NAMALWA (cell line): ENCODE measurements at places on chromosomes 5 and 9.

DNA sequence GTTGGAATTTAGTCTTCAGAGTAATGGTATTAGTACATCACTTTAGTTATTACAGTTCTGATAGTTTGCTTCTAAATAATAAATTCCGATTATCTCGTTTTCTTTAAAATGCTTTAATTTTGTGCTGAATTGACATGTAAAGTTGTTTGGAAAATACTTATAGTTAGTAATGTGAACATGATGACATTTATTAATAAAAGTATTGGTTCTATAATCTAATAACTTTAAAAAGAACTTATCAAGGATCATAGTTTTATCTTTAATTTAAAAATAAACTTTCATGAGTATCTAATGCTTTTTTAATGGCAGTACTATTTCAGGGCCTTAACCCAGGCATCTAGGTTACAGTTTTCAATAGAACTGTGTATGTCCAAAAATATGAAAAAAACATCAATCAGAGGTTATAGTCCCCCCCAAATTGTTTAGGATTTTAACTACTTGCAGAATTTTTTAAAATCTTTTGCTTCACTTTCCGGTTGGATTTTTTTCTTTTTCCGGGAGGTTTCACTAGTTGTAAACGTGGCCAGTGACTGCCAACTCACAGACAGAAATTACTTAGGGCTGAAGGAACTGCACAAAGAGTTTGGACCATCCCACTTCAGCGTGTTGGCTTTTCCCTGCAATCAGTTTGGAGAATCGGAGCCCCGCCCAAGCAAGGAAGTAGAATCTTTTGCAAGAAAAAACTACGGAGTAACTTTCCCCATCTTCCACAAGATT lies 680 bp downstream of the GPX8 start:
- no peak for DNase-seq

GRCh38 chr9:98321269-98321668 lies 65.8 kb upstream of the TBC1D2 start:
- DNase-seq = no peak

DNA sequence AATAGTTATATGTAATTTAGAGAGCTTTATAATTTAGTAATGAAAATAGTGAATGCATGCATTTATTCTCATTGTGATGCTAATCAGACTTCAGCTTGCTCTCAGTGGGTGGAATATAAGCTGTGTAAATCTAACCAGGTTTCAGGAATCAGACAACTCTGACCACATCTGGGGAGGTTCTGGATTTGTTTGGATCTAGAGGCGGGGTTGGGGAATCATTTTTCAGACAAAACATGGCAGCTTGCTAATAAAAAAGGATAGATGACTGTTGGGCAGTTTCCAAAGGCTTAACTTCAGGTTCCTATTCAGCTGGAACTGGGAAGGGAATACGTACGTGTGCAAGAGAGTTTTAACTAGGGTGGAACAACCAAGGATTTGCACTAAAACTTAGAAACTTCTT lies 43.2 kb upstream of the MAMDC2 start:
- no peak for DNase-seq

- no peak for DNase-seq
Measured at GRCh38 chr5:66197764-66198405, 53.8 kb downstream of the SREK1 start.

DNA sequence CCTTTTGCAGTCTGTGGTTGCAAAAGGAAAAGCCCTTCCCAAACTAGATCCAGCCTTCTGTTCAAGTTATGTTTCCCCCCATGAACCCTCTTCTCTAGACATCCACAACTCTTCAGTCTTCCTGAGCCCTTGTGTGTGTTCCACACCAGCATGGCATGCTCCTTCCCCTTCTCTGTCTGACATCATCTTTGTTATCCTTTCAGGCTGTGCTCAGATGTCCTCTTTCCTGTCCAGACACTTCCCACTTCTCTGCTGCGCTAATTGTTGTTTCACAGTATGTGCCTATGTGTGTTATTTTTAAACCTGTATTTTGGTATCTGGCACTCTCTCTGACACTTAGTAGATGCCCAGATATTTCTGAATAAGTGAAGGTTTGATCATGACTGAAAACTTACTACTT lies 38.2 kb downstream of the FOCAD start:
- no peak for DNase-seq

- DNase-seq = peak; percentile 86
Measured at GRCh38 chr5:134184155-134185135, 7.7 kb upstream of the SKP1 start.

DNA sequence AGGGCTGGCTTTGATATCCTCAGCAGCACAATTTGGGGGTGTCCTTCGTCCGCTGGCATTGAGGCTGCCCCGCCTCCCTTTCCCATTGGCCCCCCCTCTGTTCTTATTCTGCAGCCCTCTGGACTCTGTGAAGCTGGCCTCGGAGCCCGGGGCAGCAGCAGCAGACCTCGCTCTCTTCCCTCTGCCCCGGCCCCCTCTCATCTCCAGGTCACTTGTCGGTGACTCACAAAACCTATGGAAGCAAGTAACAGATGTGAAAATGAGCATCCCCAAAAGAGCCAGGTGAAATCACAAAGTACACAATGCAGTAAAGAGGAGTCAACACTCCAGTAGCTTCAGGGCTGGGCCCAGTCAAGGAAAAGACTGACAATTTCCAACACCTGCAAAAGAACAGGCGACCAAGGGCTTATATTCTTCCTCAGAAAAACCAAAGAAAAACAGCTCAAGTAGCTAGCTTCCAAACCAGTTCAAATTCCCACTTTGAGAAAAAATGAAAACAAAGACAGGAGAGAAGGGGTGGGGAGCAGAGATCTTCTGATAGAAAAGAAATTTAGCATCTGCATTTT lies 97.5 kb downstream of the ZNF608 start:
- DNase-seq = no peak

DNA sequence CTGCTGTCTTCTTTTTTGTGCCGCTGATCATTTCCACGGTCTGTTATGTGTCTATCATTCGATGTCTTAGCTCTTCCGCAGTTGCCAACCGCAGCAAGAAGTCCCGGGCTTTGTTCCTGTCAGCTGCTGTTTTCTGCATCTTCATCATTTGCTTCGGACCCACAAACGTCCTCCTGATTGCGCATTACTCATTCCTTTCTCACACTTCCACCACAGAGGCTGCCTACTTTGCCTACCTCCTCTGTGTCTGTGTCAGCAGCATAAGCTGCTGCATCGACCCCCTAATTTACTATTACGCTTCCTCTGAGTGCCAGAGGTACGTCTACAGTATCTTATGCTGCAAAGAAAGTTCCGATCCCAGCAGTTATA lies 17.1 kb downstream of the F2R start:
- no peak for DNase-seq

- no peak for DNase-seq
Measured at GRCh38 chr9:70951749-70952727, 169.4 kb downstream of the TRPM3 start.

DNA sequence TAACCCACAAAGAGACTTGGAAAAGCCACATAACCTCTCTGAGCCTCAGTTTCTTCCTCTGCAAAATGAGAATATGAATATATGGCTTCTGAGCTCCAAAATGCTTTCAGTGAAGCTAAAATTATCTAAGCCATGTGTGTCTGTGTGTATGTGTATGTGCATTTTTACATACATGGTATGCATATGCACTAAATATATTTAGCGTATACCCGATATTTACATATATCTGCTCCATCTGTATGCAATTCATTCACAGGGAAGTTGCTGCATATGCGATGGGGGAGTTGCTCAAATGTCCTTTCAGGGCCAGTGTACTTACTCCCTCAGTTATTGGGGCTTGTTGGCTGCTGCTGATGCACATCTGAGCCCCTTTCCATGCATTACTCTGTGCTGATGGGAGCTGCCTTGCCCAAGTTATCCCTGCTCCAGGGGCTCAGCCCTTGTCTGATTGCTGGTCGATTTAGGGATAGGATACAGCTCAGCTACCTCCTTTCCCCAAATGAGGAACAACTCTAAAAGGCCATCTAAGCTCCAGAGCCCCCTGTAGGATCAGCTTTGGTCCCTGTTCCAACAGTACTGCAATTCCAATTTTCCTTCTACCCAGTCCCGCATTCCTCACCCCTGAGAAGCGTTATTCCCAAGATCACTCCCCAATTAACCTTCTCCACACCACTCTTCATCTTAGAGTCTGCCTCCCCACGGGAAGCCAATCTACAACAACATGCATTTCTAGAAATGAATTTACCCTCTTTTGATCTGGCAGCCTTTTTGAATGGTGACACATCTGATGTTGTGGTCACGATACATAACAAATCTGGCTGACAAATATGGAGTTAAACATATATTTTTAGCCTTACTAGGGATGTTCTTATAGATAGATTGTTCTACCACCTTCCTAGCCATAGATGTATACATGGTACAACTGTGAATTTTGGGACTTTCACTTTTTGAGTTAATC lies 15.9 kb downstream of the RHOBTB3 start:
- no peak for DNase-seq

DNA sequence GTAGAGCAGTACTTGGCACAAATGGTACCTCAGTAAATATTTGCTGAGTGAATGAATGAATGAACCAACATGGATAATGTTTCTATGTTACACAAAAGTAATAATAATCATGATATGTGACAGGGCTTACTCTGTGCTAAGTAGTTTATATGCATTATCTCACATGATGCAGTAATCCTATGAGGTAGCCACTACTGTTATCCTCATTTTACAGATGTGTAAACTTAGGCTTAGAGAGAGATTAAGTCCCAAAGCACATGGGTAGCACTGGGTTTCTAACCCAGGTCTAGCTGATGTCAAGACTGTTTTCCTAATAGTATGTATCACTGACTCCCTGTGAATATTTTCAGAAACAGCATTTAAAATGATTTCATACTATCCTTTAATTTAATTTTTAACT lies 44.1 kb upstream of the VDAC1 start:
- DNase-seq = no peak

DNA sequence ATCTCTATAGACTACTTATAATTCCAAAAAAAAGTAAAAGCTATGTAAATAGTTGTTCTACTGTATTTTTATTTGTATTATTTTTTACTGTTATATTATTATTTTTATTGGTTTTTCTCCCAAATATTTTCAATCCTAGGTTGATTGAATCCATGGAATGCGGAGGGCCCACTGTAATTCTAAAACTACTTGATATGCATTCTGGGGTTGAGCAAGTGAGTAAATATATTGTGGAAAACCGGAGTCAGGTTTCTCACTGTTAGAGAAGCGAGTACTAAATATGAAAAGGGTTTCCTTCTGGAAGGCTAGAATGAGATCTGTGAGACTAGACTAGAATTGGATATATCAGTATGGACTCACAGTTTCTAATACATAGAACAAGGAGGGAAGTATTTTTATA lies 66.5 kb downstream of the FBXW11 start:
- no peak for DNase-seq

GRCh38 chr5:147453875-147454814 lies 55.7 kb downstream of the DPYSL3 start:
- DNase-seq = peak; percentile 44

GRCh38 chr5:90558344-90559192 lies at the start of gene ADGRV1:
Gene ADGRV1 (plus strand): TSS chr5:90558797. CDS start chr5:90558896, 99 bp downstream.
- no peak for DNase-seq

- DNase-seq = no peak
Measured at GRCh38 chr9:79598562-79599345, 27.0 kb downstream of the TLE4 start.

DNA sequence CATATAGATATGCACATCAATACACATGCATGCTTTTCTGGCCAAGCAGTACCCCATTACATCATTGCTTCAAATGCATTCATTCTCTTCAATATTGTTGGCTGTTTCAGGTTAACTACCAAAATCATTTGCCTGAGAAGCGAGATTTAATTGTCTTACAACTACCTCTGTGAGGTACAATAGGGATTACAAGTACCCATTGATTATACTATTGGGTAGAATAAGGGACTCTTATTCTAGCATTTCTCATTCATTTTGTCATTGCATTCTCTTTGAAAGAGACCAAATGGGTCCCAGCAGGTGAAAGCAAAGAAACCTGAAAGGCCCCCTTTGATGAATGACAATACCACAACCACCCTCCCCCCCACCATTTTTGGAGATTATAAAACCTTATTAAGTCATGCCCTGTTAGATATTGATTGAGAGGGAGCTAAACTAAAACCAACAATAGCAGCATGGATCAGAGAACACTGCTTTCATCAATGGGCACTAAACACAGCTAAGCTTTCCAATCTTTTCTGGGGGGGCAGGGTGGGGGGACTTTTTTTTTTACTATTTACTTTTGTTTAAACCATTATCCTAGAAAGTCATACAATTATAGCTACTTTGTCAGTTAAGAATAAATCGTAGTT lies 375.0 kb upstream of the CCNH start:
- DNase-seq = no peak

- DNase-seq = peak; percentile 63
Measured at GRCh38 chr9:119968836-119969707, 599.8 kb upstream of the BRINP1 start.

DNA sequence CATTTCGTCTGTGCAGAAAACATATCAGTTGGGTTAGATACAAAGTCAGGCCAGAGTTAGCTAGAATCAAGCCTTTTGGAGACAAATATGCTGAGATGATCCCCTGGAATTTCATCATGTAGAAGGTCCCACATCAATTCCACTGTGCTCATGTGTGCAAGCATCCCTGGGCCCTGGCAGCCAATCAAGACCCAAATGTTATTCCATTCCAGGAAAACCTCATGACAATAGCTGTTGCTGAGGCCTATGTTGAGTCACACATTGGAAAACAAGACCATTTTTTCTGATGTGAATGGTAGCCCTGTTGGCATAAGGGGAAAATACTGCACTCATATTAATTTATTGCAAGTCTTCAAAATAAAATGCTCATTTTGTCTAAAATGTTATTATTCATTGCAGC lies 11.5 kb downstream of the SPOCK1 start:
- DNase-seq = no peak

DNA sequence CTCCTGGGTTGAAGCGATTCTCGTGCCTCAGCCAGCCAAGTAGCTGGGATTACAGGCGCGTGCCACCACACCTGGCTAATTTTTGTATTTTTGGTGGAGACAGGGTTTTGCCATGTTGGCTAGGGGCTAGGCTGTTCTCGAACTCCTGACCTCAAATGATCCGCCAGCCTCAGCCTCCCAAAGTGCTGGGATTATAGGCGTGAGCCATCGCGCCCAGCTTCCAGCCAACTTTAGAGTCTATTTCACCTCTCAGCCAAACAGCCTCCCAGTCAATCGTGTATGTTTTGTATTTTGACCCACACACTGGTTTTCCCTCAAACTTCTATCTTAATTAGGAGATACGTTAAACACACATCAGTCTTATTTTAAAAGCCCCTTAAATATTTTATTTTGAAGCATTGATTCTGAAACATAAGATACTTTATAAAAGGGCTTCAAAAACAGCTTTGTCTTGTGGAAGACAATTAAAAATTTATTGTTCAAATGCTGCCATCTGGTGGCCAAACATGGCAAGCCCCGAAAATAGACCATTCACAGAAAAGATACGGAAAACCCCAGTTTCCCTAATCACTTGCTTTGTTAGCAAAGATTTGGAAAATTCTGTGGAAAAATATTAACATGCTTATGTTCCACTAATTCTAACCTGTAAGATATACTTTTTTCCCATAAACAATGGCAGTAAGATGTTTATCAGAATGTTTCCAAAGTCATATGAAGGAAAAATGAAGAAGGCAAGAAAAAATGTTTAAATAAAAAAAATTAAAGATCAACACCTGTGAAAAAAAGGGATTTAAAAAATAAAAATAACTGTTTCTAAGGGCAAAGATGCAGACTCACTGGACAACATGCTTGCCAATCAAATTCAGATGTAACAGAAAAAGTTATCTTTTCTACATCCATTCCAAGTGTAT lies 33.1 kb downstream of the APTX start:
- DNase-seq = peak; percentile 67
